ENCODE measurements at places on chromosomes 5 and 9.

DNA sequence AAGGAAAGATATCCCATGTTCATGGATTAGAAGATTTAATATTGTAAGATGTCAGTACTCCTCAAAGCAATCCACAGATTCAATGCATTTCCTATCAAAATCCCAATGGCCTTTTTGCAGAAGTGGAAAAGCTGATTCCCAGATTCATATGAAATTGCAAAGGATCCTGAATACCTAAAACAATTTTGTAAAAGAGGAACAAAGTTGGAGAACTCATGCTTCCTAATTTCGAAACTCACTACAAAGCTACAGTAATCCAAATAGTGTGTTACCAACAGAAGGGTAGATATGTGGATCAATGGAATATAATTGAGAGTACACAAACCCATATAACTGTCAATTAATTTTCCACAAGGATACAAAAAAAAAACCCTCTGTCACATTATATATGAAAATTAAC, 154.3 kb upstream of the ZNF618 start:
- DNase-seq: no peak

GRCh38 chr9:135939351-135940265, 21.6 kb downstream of the UBAC1 start:
- DNase-seq: peak; percentile 31

DNA sequence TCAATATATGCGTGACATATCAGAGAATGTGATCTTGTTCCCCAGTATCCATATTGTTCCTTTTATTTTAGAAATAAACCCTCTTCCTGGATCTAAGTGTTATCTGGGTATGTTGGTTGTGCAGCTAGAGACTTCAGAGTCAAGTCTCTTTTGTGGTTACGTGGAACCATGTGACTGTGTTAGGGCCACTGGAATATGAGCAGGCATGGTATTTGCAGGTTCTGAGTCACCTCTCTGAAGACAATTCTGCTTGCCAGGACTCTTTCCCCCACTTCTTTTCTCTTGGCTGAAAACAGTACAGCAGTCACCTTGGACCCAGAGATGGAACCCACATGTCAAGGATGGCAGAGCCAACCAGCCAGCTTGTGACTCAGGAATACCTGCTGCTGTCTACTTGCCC, 59.7 kb downstream of the ATP10B start:
- DNase-seq: no peak

- no peak for DNase-seq
Observed at GRCh38 chr9:74742792-74743730, 144.7 kb downstream of the TRPM6 start.

DNA sequence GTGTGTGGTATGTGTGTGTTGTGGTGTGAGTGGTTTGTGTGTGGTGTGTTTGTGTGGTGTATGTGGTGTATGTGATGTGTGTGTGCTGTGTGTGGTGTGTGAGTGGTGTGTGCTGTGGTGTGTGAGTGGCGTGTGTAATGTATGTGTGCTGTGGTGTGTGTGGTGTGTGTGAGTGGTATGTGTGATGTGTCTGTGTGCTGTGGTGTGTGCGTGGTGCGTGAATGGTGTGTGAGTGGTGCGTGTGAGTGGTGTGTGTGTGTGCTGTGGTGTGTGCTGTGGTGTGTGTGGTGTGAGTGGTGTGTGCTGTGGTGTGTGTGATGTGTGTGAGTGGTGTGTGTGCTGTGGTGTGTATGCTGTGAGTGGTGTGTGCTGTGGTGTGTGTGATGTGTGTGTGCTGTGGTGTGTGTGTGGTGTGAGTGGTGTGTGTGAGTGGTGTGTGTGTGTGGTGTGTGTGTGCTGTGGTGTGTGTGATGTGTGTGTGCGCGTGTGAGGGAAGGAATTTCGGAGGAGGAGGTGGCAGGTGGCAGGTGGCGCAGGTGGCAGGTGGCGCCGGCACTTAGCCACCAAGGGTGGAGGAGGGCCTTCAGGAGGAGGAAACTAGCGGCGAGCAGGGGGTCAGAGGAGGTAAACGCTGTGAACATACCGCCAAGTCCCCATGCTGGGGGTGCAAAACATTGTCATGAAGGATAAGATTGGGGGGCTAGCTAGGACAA, 191.8 kb downstream of the MELK start:
- DNase-seq: no peak

DNA sequence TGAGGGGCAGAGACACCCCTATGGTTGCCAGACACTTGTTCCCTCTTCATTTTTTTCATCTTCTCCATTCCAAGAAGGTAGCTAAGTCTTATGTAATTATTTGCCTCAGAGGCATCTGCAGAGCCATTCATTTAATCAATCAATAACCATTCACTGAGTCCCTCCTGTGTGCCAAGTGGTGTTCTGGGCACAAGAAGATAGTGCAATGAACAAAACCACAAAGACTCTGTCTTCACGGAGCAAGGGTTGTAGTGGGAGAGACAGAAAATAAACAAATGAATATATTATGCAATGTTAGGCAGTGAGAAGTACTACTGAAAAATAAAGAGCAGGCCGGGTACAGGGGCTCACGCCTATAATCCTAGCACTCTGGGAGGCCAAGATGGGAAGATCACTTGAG, 41.4 kb upstream of the CTNNA1 start:
- no peak for DNase-seq

DNA sequence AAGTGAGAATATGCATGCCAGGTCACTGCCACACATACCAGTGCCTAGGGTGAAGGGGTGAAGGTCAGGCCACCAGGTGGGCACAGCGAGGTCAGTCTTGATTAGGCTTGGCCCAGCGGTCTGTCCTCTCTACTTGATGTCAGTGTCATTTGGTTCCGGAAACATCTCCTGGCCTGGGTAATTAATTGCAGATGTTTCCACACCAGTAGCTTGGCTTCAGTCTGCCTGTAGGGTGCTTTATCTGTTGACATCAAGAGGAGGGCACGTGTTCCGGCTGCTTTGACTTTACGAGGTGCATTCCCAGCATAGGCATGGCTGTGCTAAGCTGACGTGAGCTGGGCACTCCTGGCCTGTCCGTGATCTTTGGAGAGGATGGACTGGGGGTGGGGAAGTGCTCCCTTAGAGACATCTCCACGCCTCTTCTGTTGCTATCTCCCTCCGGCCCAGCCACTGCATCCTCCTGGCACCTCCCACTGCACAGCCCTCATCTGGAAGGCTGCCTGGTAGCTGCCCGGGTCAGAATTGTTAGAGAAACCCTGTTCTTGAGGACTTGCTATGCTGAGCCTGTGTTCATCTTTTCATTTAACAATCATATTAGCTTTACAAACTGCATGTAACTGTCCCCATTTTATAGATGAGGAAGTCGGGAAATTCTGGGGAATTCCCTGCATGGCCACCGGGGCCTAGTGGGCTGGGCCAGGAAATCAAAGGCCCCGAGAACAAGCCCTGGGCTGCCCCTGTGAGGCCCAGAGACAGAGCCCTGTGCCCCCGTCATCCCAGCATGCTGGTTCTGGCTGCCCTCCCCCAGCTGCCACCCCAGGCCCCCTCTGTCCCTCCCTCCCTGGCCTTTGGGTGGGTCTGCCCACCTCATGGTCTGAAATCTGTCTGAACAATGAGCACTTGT, 29.1 kb downstream of the JADE2 start:
- no peak for DNase-seq

DNA sequence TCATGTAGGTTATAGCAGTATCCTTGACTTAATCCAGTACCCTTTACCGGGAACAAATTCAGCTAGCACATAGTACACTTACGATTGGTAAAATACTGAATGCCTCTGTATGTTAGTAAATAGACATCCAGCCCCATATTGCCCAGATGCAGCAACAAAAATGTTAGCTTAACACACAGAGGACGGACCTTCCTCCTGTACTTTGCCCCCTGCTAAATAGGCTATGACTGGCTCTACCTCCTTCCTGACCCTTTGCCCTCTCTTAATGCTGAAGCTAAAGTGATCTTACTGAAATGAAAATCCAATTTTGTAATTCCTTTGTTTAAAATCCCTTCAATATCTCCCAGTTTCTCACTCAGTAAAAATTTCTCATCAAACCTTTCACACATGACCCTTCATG, 183.1 kb downstream of the PARP8 start:
- DNase-seq: no peak

DNA sequence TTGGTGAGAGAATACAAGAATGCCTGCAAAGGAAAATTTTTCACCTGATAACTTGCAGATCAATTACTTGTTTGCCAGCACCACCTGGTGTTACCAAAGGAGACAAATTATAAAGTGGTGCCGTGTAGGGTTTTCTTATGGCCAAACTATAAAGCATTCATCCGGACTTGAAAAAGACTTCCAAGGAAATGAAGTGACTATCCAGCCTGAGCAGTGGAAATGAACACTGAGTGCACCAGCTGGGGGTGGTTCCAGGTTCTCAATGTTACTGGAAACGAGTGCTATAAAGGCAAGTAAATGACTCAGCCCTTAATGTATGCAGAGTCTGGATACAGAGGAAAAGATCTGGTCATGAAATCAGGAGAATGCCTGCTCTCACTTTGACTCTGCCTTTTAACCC, 113.1 kb downstream of the DNAH5 start:
- DNase-seq: no peak

DNA sequence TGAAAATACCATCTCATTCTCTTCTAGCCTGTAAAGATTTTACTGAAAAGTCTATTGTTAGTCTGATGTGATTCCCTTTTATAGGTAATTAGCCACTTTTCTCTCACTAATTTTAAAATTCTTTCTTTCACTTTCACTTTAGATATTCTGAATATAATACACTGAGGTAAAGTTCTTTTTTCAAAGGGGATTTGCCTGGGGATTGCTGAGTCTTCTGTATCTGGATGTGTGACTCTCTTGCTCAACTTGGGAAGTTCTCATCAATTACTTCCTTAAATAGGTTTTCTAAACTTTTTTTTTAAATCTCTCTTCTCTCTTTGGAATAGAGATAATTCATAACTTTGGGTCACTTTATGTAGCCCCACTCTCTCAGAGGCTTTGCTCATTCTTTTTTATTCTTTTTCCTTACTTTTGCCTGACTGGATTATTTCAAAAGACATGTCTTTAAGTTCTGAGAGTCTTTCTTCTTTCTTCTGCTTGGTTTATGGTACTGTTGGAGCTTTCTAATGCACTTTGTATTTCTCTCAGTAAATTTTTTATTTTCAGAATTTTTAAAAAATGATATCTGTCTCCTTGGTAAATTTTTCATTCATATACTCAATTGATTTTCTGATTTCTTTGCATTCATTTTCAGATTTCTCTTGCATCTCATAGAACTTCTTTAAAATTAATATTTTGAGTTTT, 55.9 kb upstream of the IL12B start:
- DNase-seq: no peak

DNA sequence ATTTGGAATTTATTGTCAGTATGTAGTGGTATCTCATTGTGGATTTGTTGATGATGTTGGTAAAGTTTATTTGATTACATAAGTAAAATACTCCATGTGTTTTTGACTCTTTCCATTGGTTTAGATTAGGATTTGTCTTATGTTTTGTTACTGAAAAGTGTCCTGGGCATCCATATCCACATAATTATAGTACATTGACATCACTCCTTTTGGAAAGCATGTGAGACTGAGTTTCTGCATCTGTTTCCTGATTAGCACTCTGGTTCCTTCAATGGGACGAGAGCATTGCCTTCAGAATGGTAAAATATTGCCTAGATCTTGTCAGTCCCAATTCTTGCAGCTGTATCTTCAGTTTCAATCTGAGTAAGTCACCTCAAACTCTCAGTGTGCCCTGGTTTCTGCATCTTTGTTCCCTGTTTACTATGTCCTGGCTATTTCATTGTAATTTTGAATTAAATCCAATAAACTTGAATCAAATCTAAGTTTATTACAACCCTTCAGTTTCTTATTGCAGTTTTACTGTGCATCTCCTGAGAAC, 128.1 kb downstream of the FBXO38 start:
- DNase-seq: no peak

- no peak for DNase-seq
Observed at GRCh38 chr9:129483415-129484351, 137.2 kb downstream of the C9orf50 start.

DNA sequence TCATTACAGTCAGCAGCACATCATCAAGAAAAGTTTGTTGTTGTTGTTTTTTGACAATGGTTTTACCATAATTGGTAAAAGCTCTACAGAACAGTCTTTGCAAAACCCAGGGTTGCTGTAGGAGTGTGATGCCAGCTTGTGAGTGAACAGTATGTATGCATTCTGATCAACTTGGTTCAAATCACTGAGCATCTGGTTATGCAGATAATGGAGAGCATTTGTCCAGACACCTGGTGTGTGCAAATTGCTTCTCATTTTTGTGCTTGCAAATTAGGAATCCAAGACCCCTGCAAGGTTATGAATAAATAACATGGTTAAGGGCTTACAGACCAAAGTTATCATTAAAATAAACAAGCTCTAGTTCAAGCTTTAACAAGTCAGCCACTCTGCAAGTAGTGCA, 448.7 kb upstream of the ACTBL2 start:
- DNase-seq: no peak

GRCh38 chr9:97969014-97969413, 14.1 kb upstream of the ANP32B start:
- no peak for DNase-seq

- DNase-seq: no peak
Observed at GRCh38 chr5:131163276-131164119, 1.6 kb downstream of the HINT1 start.

DNA sequence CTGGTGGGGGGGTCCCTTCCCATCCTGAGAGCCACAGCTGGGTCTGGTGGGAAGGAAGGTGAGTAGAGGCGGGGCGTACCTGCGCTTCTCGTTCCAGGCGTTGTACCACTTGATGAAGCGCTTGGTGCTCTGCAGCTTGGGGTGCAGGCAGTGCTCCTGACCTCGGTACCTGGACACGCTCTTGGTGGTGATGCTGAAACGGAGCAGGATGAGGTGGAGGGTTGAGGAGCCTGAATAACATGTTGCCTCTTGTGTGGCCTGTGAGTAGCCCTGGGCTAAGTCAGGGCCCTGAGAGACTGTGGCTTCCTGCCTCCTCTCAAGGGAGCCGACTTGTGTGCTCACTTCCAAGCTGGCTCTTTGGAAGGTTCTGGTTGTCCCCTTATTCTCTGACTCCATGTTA, 4.3 kb downstream of the CXCL14 start:
- no peak for DNase-seq

DNA sequence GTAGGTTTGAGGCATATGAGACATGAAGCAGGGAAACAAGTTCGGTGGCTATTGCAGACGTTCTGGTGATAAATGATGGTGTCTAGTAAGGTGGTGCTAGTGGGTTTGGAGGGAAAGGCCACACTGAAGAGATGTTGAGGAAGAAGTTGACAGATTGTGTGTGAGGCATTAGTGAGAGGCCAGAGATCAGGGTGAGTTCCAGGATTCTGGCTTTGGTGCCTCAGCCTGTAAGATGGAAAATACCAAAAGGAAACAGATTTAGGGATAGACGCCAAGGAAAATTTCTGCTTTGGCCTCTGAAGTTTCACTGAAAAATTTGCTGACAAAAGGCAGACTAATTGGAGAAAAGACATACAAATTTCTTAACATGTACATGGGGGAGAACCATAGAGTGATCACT, 6.4 kb upstream of the PAIP1 start:
- no peak for DNase-seq

DNA sequence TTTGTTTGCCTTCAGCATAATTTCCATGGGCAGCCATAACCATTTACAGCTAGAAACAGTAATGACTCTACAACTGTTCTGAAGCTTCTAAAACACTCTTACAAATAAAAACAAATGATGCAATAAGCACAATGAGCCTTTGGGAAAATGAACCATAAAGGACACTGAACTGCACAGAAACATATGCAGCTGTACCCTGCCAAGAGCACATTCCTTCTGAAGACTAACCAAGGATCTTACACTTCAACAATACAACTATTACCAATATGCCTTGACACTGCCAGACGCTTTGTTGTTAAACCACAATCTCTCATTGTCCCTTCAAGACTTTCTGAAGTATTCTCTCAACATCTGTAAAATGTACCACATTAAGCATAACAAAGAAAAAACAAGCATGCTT, 104.2 kb upstream of the HMHB1 start:
- no peak for DNase-seq

GRCh38 chr5:6350277-6351090, 27.9 kb downstream of the MED10 start:
- no peak for DNase-seq

Measured in stimulated activated CD8-positive, alpha-beta memory T cell treated with anti-CD3 and anti-CD28 coated beads, Interleukin-15, amount 100 ng/mL, for 24 hours (primary cell).